Ascending aorta (tissue), 2 donors: ENCODE measurements at places on chromosomes 3 and 15.

DNA sequence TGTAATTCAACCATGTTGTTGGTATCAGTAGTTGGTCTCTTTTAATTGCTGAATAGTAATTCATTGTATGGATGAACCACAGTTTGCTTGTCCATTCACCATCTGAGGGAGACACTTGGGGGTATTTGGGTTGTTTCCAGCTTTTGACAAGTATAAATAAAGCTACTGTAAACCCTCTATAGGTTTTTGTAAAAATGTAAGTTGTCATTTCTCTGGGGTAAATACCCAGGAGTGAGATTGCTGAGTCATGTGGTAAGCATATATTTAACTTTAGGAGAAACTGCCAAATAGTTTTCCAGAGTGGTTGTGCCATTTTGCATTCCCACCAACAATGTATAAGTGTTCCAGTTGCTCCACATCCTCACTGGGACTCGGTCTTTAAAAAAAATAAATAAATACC is 15.4 kb upstream of the LHFPL4 start:
- DNase-seq: no peak

- no peak for DNase-seq
Measured at GRCh38 chr3:164351131-164351530, 727.2 kb downstream of the SI start.

DNA sequence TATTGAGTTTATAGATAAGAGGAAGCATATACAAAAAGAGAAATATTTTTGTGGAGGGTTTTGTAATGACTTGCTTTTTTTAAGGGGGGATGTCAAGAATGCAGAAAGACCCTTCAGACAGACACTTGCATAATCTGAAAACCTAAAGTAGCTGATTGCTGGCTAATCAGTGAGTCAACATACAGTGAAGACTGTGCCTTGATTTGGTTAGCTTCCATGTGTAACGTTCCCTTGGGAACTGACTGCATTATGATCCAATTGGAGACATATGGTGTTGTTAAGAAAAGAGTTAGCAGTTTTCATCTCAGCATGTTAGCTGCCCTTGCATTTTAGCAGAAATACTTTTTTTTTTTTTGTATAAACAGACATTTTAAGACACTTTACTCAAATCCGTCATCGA is 483.2 kb downstream of the RBMS3 start:
- no peak for DNase-seq

DNA sequence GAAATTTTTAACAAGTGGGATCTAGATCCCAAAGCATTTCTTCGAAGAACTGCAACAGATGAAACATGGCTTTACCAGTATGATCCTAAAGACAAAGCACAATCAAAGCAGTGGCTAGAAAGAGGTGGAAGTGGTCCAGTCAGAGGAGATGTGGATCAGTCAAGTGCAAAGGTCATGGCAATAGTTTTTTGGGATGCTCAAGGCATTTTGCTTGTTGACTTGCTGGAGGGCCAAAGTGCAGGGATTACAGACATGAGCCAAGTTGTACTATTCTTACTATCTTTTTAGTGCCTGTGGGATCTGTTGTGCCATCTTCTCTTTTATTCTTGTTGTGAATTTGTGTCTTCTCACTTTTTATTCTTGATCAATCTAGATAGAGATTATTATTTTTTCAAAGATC is 82.0 kb downstream of the REC114 start:
- DNase-seq: no peak

DNA sequence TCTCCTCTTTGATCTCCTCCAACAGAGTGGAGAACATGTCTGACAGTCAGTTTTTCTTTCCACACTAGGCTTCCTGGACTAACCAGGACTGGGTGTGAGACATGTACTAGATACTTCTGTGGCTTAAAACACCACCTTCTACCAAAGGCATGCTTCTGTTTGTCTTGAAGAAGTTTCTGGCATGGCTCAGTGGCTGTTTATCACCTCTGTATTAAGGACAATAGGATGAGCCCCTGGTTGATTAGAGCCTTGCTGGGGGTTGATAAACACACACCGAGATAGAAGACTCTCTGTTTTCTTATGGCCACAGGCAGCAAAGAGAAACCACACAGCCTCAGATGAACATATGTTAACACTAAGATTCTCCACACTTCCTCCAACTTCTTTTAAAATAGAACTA is 40.5 kb downstream of the SV2B start:
- no peak for DNase-seq

DNA sequence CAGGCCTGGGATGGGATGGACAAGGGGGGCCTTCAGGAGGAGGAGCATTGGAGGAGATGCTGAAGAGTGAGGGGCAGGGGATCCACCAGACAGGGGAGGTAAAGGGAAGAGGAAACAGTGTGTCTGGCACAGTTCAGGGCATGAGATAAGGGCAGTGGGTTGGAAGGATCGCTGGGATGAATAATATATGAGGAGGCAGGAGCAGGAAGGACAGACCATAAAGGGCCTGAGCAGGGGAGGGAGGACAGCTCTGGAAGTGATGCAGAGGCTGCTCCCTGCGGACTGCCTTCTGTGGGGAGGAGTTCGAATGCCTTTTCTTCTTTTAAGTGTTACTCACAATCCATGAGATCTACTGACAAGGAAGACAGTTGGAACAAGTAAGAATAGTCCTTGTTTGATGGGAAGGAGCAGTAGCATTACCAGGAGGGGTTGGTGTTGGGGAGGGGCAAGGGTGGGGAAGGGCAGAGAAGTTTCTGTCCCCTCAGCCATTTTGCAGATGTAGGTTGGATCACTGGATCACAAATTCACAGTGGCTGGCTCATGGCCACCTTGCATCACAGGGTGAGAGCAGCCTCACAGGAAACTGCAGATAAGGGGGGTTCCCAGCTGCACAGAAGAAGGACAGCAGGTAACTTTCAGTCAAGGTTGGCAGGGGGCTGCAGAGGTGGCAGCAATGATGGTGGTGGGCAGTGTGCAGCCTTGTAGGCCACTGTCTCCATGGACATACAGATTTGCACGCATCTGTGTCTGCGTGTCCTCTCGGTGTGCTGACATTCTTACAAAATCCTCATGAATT is 91.9 kb upstream of the SNRPN start:
- no peak for DNase-seq

- DNase-seq: no peak
Measured at GRCh38 chr3:177538750-177539730, 341.8 kb upstream of the TBL1XR1 start.

- DNase-seq: no peak
Measured at GRCh38 chr15:82051664-82052063, 5.8 kb upstream of the MEX3B start.

- DNase-seq: no peak
Measured at GRCh38 chr15:31197497-31198414, 96.2 kb upstream of the TRPM1 start.

DNA sequence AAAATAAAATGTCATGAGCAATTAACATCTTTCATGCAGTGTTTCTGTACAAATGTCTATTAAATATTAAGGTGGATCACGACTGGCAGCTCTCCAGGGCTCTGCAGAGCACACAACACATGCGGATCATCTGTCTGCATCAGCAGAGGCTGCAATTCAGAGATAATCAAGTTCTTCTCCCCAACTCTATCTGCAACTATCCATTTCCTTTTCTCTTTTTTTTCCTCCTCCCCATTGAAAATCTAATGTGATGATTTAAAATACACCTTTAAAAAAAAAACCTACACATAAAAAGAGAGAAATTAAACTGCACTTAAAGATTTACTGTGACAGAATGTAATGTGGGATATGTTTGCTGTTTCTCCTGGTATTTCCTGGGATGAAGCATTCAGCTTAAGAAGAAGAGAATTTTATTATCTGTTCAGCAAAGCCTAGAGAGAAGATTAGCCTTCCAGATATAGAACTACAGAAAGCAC is 352.6 kb upstream of the CCDC54 start:
- DNase-seq: no peak

GRCh38 chr3:154129625-154130024 is 8.4 kb downstream of the ARHGEF26 start:
- DNase-seq: no peak

DNA sequence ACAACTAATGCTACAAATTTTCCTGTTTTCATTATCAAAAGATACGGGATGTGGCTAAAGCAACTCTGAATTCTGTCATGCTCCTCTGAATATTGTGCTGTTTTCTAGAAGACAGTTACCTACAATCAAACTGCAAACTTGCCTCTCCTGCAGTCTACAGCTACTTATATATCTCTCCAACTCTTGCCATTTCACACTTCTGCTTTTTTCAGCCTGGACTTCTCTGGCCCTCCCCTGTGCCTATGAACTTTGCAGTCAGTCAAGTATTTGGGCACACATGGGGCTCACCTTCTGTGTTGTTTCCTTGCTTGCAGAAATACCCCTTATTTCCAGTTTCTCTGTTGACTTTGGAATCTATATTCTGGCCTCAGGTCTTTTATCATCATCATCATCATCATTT is 575.6 kb downstream of the GRM7 start:
- DNase-seq: no peak

- no peak for DNase-seq
Measured at GRCh38 chr15:58594898-58595297, 154.6 kb downstream of the ADAM10 start.

DNA sequence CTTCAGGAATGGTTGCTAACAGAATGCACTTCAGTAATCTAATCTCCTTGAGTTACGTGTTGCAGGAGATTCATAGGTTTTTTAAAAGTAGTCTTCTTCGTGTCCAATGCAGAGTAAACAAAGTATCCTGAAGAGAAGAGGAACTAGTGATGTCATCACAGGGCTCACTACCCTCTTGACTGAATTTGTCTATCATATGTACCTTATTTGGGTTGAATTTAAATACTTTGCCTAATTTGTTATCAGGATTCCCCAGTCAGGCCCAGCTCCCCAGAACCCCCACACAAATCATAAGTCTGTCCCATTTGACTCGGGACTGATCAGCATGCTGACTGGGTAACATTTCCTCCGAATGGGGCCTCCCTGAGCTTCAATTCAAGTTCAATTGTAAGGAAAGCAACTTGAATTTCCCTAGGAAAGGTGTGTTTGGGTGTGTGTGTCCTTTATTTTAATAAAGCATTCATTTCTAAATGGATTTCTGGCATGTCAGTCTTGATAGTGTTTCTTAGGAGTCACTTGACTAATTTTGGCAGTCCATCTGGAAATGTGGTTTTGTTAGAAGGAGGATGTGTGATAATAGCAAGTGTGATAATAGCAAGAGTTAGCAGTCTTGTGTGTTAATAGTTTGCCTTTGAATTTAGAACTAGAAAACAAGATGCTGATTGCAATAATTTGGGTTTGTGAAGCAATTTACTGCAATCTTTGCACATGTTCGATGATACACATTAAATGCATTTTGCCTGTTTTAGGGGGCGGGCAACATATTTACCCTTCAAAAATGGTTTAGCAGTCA is 21.9 kb downstream of the OXNAD1 start:
- DNase-seq: no peak

- no peak for DNase-seq
Measured at GRCh38 chr15:38227941-38228340, 24.7 kb upstream of the SPRED1 start.

GRCh38 chr15:95972041-95972553 is 358.4 kb upstream of the NR2F2 start:
- no peak for DNase-seq

DNA sequence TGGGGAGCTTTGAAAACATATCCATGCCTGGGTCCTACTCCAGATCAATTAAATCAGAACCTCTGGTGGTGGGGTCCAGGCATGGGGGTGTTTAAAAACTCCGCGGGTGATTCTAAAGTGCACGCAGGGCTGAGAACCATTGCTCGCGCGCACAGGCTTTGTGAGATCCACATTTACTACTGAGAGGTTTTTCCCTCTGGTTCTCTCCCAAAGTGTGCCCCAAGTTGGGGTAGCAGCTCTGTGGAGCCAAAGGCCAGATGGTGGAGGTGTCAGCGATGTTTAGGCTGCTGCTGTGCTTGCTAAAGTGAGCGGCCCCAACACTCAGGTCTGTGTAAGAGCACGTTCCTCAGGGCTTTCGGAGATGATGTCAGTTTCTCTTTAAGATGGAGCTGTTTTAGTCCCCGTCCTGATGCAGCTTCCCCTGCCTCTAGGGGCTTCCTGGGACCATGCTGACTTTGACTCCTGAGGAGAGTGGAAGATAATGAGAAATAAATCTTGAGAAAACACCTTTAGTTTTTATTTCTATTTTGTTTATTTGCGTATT is 13.4 kb upstream of the MAGEF1 start:
- DNase-seq: no peak

- DNase-seq: no peak
Measured at GRCh38 chr3:162992741-162993140, 1496.1 kb downstream of the OTOL1 start.

DNA sequence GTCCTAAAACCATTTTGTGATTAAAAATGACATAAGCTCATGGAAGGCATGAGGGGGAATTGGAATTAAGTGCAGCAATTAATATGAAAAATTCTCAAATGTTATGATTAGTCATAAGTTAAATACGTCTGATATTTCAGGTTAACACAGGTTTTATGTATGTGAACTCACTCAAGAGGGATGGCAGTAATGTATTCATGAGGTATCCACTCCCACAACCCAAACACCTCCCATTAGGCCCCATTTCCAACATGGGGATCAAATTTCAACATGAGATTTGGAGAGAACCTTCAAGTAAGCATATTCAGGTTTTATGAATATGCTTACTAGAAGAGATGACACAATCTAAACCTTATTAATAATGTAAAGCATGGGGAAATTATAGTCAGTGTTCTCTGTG is 41.6 kb upstream of the IL20RB start:
- DNase-seq: no peak

DNA sequence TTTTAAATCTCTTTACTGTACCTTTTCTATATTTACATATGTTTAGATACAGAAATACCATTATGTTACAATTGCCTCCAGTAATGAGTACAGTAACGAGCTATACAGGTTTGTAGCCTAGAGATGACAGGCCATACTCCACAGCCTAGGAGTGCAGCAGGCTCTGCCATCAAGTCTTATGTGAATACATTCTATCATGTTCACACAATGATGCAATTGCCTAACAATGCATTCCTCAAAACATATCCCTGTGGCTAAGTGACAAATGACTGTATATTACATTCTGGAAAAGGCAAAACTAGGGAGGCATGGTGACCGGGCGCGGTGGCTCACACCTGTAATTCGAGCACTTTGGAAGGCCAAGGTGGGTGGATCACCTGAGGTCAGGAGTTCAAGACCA is 192.4 kb upstream of the IGF1R start:
- no peak for DNase-seq

DNA sequence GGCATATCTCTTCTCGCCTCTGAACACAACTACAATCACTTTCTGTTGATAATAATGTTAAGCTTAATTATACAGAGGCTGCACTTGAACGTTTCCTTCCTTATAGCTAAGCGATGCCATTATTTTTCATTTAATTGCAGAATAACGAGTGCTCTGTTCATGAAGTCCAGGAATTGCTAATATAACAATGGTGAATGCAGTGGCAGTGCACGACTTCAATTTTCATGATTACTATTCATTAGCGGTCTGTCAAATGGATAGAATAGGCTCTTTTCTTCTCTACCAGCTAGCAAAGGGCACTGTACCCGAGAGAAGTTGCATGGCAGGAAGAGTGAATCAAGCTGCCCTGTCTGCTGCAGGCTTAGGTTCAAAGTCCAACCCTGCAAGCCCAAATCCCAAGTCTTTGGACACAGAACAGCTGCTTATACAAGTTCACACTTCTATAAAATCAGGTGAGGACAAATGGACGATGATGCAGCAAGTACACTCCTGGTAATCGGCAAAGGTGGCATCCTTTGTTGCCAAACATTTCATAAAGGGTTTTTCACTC is 75.6 kb downstream of the PDZRN3 start:
- DNase-seq: no peak

GRCh38 chr15:57591822-57592367 is at the start of gene MYZAP:
MYZAP (plus strand) TSS chr15:57591904; CDS start chr15:57592035, 131 bp downstream.
- no peak for DNase-seq

GRCh38 chr3:134353171-134353825 is 20.9 kb downstream of the AMOTL2 start:
- DNase-seq: no peak
